ENCODE measurements at places on chromosomes 1 and 21. TPM values are rescaled to one million over a fixed set of nuclear protein-coding genes. Genes with fewer than 3 reads are reported as not detected.

AADACL4 gene
- total RNA-seq, result not detected

- H3K4me3 ChIP-seq, result no peak overlapping the region
- H3K36me3 ChIP-seq, result no peaks in the 10 kb centered on the region
- no peak overlapping the region for H3K27ac ChIP-seq
Observed at GRCh38 chr21:23394458-23394857, 2212.8 kb downstream of the MRPL39 start.

DNA sequence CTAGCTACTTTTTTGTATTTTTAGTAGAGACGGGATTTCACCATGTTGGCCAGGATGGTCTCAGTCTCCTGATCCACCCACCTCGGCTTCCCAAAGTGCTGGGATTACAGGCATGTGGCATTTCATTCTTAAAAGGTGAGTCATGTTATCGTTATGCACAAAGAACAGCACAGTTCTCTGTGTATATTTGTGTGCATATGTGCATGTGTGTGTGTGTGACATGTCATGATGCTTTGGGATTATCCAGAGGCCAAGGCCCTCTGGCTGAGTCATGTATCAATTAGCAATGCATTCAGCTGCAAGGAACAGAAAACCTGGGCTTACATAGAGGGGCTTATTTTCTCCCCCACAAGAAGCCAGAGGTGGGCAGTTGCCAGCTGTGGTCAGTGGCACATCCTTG is 301.7 kb upstream of the KAZN start:
- DNase-seq, result no peak
- H3K4me3 ChIP-seq, result no peak overlapping the region
- H3K4me1 ChIP-seq, result no peaks in the 10 kb centered on the region
- no peak overlapping the region for H3K27ac ChIP-seq
- peaks cover 4% of the 10 kb centered on the region for H3K27me3 ChIP-seq

GRCh38 chr1:13869172-13869797 is 169.3 kb downstream of the PRDM2 start:
- DNase-seq, result no peak
- H3K4me3 ChIP-seq, result no peak overlapping the region
- H3K27ac ChIP-seq, result no peak overlapping the region
- H3K36me3 ChIP-seq, result no peaks in the 10 kb centered on the region
- H3K4me1 ChIP-seq, result no peaks in the 10 kb centered on the region

DNA sequence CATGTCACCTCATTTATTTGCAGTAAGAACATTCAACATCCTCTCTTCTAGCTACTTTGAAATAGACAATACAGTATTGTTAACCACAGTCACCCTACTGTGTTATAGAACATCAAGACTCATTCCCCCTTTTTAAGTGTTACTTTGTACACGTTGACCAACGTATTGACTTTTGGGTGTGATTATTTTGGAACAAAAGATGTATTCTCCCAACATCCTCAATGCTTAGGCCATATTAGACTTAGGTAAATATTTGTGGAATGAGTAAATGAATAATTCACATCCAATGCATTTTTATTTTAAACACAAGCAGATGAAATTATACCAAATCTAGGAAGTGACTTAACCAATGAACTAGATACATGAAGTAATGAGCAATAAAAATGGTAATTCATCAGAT is 296.6 kb downstream of the CHRM3 start:
- H3K36me3 ChIP-seq, result no peaks in the 10 kb centered on the region
- H3K27ac ChIP-seq, result no peak overlapping the region
- H3K27me3 ChIP-seq, result no peaks in the 10 kb centered on the region
- no peaks in the 10 kb centered on the region for H3K4me1 ChIP-seq

UBASH3A gene
- 0.23 TPM for total RNA-seq

GRCh38 chr1:86498281-86498680 is 29.6 kb downstream of the CLCA1 start:
- no peak overlapping the region for H3K4me3 ChIP-seq
- H3K4me1 ChIP-seq, result no peaks in the 10 kb centered on the region
- H3K27ac ChIP-seq, result no peak overlapping the region
- no peak for DNase-seq
- H3K27me3 ChIP-seq, result no peaks in the 10 kb centered on the region

GRCh38 chr1:187891993-187892682 is 1063.4 kb downstream of the PLA2G4A start:
- no peaks in the 10 kb centered on the region for H3K36me3 ChIP-seq
- no peaks in the 10 kb centered on the region for H3K4me1 ChIP-seq
- no peaks in the 10 kb centered on the region for H3K27me3 ChIP-seq
- H3K4me3 ChIP-seq, result no peak overlapping the region

- no peaks in the 10 kb centered on the region for H3K27me3 ChIP-seq
- H3K4me1 ChIP-seq, result no peaks in the 10 kb centered on the region
- H3K4me3 ChIP-seq, result no peak overlapping the region
- DNase-seq, result no peak
Observed at GRCh38 chr1:56543783-56544612, 35.4 kb downstream of the PLPP3 start.

DNA sequence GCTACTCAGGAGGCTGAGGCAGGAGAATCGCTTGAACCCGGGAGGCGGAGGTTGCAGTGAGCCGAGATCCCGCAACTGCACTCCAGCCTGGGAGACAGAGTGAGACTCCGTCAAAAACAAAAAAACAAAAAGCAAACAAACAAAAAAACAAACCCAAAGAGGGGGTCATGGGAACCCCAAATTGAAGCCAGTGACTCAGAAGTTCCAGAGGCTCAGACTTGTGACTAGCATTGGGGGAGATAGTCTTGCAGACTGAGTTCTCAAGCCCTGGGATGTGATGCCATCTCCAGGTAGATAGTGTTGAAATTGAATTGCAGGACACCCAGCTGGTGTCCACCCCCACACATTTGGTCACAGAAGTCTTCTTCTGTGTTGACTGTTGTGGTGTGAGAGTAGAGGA is 24.9 kb upstream of the ENO1 start:
- no peaks in the 10 kb centered on the region for H3K4me1 ChIP-seq
- no peak overlapping the region for H3K4me3 ChIP-seq
- no peak for DNase-seq
- H3K27me3 ChIP-seq, result no peaks in the 10 kb centered on the region

SLC9C2 gene
- 40.6 TPM for total RNA-seq

DNA sequence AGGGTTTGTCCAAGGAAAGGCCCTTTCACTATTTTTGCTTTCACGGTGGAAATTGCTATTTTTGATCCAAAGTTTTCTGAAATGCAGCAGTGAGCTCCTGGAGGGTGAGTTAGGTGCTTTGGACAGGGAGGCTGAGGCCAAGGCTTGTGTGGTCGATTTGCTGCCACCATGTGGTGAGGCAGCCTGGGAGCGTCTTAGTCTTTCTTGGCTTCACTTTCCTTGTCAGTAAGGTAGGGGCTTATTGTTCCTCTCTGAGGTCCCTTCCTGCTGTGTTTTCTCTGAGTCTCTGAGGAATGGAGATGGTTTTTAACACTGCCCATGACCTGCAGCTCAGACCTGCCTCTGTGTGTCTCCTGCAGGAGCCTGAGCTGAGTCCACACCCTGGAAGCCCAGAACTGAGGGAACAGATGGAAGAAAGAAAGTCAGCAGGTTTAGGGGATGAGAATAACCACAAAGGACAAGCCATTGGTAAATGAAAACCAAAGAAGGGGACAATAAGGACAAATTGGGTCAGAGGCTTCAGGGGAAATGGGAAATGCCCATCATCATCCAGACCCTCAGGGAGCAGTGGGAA is 20.1 kb upstream of the S100A10 start:
- no peaks in the 10 kb centered on the region for H3K27me3 ChIP-seq
- H3K27ac ChIP-seq, result no peak overlapping the region
- no peaks in the 10 kb centered on the region for H3K4me1 ChIP-seq
- H3K36me3 ChIP-seq, result no peaks in the 10 kb centered on the region
- no peak overlapping the region for H3K4me3 ChIP-seq
- DNase-seq, result peak; percentile 45

NAV1 gene
- total RNA-seq, result 29.1 TPM

DNA sequence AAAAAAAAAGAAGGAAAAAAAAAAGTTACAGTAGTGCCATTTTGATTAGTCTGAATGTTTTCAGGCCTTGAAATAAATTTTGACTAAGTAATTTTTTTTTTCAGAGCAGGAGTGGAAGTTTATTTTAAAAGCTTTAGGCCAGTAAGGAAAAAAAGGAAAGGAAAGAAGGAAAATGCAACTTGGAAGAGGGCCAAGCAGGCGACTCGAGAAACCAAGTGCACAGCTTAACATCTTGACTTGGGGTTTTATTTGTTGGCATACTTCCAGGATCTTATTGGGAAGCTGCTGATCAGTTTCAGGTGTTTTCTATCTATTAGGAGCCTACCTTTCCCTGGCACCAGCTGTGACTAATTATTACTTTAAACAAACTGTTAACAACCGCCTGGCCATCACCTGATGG is 41.7 kb downstream of the ATF3 start:
- no peaks in the 10 kb centered on the region for H3K36me3 ChIP-seq
- H3K27ac ChIP-seq, result no peak overlapping the region

KCNC4 gene
- total RNA-seq, result 4.7 TPM

DNA sequence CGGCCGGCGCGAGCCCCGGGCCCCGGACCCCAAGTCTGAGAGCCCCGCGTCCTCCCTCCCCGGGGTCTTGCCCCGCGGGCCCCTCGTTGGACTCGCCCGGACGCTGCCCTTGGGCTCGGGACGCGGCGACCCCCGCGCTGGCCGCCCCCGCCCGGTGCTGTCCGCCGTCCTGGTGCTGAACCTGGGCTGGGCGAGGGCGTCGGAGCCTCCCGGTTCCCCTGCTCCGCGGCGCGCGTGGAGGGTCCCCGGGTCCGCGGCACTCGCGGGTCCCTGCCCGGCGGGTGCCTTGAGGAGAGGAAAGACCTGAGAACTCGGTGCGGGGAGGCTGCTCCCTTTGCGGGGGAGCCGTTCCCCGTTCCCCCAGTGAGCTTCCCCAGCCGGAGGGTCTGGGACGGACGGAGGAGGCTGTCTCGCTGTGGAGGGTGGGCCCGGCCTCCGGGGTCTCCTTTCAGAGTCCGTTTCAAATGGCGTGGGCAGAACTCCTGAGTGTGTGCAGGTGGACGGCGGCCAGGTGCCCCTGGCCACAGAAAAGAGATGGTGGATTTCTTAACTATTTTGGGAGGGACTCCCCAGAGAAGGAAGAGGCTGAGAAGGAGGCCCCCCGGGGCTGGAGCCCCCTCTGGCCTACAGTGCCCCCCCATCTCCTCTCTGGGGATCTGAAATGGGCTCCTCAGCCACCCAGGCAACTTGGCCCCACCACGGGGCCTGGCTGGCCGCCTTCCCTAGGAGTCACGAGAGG is 595 bp downstream of the GABRD start:
- no peak overlapping the region for H3K27ac ChIP-seq
- peak overlapping the region; percentile 14 for H3K4me3 ChIP-seq
- DNase-seq, result no peak
- H3K4me1 ChIP-seq, result no peaks in the 10 kb centered on the region

DNA sequence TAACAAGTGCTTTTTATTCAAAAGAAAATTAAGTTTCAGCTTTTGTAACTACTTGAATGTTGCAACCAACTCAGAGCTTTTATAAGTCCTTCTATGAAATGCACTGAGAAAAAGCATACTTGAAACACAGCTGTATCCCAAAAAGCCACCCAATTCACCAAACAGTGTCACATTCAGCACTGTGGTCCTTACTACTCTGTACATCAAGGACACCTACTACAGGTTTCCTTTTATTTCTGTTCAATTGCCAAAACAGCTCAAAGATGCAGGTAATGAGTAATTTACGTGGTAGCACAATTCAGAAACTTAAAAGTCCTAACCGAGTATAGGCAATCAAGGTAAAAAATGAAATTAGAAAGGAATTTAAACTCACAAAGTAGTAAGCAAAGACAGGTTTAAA is 2.5 kb downstream of the EIF4G3 start:
- H3K4me3 ChIP-seq, result no peak overlapping the region
- no peaks in the 10 kb centered on the region for H3K4me1 ChIP-seq
- no peak for DNase-seq
- no peaks in the 10 kb centered on the region for H3K36me3 ChIP-seq
- no peaks in the 10 kb centered on the region for H3K27me3 ChIP-seq

GRCh38 chr1:232856541-232856940 is 51.3 kb downstream of the MAP10 start:
- no peaks in the 10 kb centered on the region for H3K4me1 ChIP-seq
- H3K4me3 ChIP-seq, result no peak overlapping the region
- no peak overlapping the region for H3K27ac ChIP-seq
- H3K36me3 ChIP-seq, result no peaks in the 10 kb centered on the region
- no peaks in the 10 kb centered on the region for H3K27me3 ChIP-seq

- H3K4me3 ChIP-seq, result no peak overlapping the region
- H3K27ac ChIP-seq, result no peak overlapping the region
- no peaks in the 10 kb centered on the region for H3K27me3 ChIP-seq
- H3K4me1 ChIP-seq, result no peaks in the 10 kb centered on the region
- DNase-seq, result no peak
- no peaks in the 10 kb centered on the region for H3K36me3 ChIP-seq
Observed at GRCh38 chr1:228249513-228250305, 41.9 kb downstream of the OBSCN start.

LAMC2 gene
- total RNA-seq, result 9.3 TPM

DNA sequence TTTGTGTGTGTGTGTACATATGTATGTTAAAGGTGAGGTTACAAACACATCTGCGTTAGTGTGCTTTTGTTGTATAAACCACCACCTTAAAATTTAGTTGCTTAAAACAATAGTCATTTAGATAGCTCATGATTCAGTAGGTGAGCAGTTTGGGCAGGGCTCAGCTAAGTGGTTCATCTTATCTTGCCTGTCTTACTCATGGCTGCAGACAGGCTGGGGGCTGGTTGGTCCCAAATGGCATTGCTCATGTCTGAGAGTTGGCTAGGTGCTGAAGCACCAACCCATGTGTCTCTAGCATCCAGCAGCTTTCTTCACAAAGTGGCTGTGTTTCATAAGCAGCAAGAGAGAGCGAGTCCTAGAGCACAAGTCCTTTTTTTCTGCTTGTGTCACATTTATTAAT is 91.4 kb downstream of the MACF1 start:
- no peaks in the 10 kb centered on the region for H3K4me1 ChIP-seq
- H3K27ac ChIP-seq, result no peak overlapping the region
- H3K36me3 ChIP-seq, result no peaks in the 10 kb centered on the region
- no peaks in the 10 kb centered on the region for H3K27me3 ChIP-seq
- DNase-seq, result no peak
- no peak overlapping the region for H3K4me3 ChIP-seq

Measured in prostate gland (tissue), 2 donors.